Esophagus squamous epithelium (tissue), 5 donors: ENCODE measurements at places on chromosomes 3 and 15.

DNA sequence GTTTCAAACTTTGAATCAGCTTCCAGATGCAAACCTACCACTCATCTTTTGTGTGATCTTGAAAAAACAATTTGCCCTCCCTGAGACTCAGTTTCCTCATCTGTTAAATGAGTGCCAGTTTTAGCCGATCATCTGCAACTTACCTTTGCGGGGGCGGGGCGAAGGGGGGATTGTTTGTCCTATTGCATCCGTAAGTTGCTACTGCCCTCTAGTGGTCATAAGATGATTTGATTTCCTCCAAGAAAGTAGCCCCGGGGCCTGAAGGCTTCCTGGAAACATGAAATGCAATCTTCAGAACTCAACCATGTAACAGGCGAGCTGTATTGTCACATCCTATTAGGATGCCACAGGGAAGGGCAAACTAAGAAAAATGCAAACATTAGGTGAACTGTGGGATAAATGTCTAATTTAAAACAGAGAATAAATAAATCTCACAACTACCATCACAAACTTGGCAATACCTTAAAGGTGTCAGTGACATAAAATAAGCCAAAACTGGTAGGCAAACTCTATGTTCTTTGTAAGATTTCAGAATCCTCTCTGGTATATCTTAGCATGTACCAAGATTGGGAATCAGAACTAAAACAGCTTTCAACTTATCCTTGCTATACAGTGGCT is 63.5 kb upstream of the CLDN18 start:
- DNase-seq: no peak

DNA sequence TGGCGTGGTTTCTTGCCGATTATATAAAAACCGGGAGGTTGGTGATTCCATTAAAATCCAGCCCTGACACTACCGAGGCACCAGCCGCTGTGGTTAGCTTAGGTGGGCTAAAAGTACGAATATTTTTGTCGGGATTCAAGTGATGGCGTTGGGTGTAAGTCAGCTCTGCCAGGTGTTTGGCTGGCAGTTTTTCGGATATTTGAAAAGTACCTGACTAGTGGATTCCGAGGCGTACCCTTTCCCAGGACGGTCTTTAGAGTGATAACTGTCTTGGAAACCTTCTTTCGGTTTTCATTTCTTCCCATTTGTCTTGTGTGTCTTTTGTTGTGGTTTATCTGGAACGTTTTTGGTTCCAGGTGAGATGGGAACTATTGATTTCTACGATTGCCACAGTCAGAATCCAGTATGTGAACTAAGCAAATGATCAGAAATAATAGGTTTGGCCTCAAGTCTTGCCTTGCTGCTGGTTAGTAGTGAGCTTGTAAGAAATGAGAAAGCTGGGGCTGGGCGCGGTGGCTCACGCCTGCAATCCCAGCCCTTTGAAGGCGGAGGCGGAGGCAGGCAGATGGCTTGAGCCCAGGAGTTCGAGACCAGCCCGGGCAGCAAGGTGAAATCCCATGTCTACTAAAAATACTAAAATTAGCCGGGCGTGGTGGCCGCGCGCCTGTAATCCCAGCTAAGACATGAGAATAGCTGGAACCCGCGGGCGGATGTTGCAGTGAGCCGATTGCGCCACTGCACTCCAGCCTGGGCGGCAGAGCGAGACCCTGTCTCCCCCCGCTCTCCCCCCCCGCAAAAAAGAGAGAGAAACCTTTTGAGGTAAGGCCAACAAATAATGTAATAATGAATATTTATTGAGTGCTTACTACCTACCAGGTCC is 1.4 kb downstream of the FYTTD1 start:
- no peak for DNase-seq

DNA sequence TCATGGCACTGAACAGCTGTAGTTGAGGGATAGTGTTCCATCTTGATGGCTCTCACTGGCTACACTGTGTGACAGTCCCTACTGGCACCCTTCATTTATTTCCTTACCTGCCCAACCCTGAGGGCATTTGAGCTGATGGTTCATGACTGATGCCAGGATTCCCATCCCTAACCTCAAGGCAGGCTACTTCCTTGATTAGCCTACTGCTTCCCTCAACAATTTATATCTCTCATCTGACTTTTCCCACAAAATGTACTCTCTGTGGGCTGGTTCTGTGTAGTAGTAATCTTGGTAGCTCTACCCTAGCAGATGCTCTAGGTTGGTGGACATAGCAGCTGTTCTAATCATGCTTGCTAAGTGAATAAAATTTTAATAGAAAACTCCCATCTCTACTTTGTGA is 106.0 kb downstream of the THRB start:
- DNase-seq: no peak

DNA sequence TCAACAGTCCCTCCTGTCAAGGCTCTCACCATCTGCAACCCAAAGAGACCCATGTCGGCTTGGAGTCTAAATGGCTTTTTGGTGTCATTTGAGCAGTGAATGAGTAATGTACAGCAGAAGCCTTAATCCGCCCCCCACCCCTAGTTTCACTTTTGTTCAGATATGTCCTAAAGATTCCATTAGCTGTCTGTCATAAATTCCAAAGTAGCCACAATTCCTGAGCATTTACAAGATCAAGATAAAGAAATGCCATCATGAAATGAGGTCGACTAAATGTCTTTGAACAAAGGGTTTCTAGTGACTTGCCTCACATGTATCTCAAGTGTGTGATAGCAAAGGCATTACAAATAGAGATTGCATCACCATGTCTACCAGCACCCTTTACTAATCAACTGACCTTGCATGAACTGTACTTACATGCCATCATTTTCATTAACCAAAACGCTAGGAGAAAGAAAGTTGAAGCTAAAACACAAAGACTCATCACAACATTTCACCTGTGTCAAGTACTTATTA is 123.8 kb upstream of the PHLDB2 start:
- no peak for DNase-seq

GRCh38 chr3:187925326-187925725 is 180.1 kb upstream of the BCL6 start:
- no peak for DNase-seq

DNA sequence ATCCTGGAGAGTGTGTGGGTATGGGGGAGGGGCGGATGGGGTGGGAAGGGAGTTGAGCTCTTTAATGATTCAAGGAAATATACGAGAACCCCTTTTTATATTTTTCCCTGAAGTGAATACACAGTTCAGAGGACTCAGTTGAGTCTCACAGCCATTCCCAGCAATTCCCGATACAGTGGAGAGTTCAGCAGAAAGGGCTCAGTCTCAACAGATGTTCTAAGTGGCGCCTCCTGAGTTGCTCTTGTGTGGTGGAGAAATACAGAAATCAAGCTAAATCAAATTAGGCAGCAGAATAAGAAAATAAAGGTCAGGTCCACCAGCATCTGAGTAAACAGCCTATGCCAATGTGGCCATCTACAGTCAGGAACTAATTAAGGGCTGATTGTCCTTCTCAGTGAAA is 372.1 kb downstream of the NR2F2 start:
- DNase-seq: no peak

DNA sequence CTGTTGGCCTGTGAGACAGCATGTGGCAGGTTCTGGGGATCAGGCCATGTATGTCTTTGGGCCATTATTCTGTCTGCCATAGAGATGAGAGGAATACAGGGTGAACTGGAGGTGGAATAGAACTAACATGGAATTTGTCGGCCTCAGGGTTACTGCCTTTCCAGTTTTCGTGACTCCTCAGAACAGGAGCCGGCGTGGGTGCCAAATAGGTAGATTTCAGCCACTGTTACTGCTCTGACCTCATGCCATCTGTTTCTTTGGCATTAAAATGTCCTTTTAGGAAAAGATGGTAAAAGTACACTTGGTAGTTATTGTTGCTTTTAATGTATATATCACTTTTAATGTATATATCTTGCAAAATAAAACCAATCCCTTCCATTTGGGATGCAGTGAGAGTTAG is 65.6 kb downstream of the SLTM start:
- DNase-seq: no peak

GRCh38 chr3:139187648-139188047 is 143.0 kb upstream of the PRR23C start:
- no peak for DNase-seq

DNA sequence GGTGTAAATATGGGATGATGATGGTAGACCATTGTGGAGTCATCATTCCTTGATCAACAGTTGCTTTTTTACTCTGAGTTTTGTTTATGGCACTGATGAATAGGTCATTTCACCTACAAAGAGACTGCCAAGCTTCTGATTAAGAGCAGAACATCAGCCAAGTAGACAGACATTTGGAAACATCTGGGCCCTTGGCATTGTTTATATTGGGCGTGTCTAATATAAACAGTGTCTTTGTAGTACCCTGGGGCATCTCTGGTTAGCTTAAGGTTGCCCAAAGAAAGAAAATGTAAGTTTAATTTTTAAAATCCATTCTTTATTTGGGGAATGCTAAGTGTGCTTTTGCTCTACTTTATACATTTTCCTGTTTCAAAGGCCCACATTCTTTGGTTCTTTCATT is 377.0 kb downstream of the FEZF2 start:
- no peak for DNase-seq

DNA sequence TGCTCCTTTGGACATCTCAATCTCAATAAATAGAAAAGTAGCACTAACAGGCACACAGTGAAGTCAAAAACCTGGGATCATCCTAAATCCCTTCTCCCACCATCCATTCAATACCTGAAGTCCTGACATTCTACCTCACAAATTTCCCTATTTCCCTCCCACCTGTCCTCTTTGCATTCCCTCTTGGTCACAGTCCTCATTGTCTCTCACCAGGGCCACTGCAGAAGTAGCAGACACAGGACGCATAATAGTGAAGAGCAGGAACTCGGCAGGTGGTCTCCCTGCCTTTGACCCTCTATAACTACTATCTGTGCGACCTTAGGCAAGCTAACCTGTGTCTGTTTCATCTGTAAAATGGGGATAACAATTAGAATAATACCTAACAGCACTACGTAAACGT is 2.3 kb downstream of the THOC7 start:
- DNase-seq: no peak

DNA sequence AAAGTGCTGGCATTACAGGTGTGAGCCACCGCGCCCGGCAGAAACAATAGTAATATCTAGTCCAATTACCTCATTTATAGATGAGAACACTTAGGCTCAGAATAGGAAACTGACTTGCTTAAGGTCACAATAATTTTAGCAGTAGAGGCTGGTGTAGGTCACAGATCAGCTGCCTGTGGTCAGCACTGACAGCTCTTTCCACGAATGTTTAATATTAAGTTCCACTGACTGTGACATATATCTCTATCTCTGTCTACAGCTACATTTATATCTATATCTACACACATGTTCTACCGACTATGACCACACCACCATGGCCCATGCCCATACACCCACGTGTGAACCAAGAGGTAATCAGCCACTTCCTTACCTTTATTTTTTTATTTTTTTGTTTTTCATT is 40.2 kb upstream of the DLG1 start:
- DNase-seq: no peak

DNA sequence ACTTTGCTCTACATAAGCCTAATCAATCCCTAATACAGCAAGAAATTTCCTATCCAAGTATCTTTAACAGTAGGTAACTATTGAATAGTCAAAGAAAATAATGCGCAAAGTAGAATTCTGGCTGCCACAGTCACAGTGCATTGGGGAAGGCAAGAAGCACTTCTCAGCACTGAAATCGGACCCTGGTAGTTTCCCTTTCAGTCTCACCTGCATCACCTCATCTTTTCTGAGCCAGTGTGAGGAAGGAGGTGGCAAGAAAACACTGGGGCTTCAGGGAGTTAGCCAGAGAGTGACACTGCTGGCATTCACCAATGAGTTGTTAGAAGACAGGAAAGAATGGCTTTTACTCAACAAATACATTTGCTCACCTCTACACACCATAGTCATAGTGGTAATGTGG is 8.3 kb downstream of the TRIM42 start:
- DNase-seq: no peak

- no peak for DNase-seq
Observed at GRCh38 chr15:89168316-89168833, 53.0 kb downstream of the RLBP1 start.

- DNase-seq: no peak
Observed at GRCh38 chr3:148840451-148840850, 12.8 kb downstream of the CPB1 start.

DNA sequence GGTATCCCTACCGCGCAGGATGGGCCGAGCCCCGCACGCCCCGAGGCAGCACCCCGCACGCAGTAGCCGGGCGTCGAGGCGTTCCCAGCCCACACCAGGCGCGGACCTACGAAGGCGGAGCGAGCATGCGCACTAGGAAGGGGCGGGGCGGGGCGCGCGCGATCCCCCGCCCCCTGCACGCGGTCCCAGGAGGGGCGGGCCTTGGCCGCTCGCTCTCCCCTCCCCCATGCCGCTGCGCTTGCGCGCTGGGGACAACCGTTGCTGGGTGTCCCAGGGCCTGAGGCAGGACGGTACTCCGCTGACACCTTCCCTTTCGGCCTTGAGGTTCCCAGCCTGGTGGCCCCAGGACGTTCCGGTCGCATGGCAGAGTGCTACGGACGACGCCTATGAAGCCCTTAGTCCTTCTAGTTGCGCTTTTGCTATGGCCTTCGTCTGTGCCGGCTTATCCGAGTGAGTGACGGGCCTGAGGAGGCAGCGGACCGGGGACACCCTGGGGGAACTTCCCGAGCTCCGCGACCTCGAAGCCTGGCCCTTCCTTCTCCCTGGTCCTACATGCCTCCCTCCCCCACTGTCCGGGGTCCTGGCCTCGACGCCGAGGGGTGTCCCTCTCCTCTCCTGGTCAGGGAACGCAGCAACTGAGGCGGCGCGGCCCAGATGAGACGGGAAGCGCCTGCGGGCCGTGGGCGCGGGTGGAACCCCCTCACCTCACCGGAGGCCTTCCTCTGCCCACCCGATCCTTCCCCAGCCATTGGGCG is at the start of gene SPESP1:
Gene SPESP1 (plus strand): TSS at position 258 of the 755 bp plus-strand sequence. CDS start 129 bp downstream, at position 387.
- no peak for DNase-seq

DNA sequence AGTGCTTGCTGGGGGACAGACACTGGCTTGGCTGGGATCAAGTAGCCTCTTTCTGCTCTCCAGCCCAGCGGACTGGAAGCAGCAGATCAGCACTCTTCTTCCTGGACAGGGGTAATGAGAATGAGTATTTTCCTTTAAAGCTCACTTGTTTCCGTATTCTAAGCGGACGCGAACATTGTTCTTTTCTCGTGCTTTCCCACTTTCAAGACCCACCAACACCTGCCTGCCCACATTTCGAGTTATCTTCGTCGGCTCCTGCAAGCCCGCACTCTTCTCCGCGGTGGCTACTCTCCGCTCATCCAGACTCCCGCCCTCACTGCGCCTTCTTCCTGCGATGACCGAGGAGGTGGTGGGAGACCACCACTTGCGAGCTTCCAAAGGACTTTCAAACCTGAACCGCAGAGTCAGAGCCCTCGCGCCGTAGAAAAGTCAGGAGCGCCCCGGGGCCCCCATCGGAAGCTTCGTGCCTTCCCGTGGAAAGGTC is 1.6 kb upstream of the PPM1L start:
- DNase-seq: peak; percentile 3
